ENCODE measurements at places on chromosomes 12 and 14.

GRCh38 chr12:116236148-116236731 is 41.3 kb downstream of the MED13L start:
- peak; percentile 39 for DNase-seq

DNA sequence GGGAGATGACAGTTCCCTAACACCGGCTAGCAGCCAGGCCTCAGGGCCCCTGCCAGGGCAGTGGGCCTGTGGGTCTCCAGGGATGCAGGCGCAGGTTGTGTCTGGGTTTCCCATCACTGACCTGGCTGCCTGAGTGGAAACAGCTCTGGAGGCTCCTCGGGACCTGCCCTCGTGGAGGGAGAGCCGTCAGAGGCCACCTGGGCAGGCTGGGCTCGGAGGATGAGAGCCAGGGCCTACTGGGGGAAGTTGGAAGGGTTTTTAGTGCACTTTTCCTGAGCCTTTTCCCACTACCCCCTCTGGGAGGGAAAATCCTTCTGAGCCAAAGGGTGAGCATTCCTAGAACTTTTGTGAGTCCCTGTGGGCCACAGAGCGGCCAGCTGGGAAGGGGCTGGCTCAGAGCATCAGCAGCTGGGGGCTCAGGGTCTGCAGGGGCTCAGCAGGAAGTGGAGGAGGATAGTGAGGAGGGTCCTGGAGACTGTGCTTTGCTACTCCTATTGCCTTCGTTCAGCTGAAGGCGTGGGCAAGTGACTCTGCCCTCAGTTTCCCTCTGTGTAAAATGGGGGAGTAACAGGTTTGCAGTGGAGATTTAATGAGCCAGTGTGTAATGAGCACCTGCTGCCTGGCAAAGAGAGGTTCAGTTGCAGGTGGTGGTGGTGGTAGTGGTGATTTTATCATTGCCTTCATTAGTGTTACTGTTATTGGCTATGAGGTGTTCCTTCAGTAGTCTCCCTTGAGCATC is 1.8 kb downstream of the SH2B3 start:
- no peak for DNase-seq

DNA sequence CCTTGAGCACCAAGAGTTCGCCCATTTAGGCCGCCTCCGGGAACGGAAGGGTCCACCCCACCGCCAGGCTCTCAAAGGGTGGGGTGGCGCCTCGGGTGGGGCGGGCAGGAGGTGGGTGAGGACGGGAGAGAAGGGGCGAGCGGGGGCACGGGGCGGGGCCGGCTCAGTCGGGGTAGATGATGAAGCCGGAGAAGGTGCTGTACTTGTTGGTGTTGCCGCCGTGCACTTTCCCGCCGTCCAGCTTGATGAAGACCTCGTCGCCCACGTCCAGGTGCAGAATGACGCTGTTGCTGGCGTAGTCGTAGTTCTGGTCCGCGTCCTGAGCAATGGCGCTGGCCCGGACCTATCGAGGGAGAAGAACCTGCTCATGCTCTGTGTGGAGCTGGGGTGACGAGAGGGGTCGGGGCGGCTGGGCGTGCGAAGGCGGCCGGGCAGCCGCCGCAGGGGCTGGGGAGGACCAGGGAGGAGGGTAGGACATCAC is 4.1 kb downstream of the C1QL4 start:
- no peak for DNase-seq

- peak; percentile 72 for DNase-seq
Observed at GRCh38 chr14:94665121-94665520, 52.9 kb downstream of the SERPINA3 start.

DNA sequence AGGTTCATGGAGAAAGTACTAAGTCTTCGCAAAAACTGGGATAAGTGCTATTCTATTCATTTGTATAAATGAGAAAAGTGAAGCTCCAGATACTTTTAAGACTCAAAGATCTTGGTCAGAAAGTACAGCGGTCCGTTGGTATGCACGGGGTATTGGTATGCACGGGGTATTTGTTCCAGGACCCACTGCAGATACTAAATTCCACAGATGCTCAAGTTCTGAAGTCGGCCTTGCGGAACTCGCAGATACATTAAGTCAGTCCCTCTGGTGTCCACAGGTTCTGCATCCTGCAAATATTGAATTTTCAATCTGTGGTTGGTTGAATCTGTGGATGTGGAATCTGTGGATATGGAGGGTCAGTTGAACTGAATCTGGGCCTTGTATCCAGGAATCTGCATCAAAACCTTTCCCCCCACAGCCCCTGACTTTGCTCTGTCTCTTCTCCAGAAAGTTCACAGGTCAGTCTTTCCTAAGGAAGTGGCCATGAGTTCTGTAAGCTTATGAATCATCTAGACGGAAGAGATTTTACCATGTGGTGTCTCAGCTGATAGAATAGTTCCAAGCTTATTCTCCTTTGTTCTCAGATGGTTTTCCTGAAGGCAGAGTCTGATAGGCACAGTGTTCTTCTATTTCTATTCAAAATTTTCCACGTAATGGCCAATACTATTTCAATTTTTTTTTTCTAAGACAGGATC is 274.7 kb downstream of the NEDD1 start:
- DNase-seq: no peak

DNA sequence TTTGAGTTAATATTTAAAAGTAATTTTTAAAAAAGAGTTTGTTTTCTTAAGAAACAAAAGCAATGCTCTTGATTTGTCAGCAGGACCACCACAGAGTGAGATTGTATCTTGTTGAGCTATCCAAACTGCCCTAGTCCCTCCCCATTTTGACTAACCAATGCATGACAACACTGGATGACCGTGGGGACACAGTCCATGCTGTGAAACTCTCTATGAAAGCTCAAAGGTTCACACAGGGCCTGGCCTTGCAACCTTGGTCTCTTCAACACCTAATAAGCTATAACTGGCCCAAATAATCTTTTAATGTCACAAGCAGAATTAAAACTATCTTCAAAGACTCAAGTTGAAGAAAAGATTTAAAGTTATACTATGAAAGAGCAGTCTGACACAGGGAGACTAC is 13.5 kb downstream of the ETFRF1 start:
- DNase-seq: no peak

GRCh38 chr12:104877103-104877705 is 80.9 kb downstream of the SLC41A2 start:
- peak; percentile 68 for DNase-seq

DNA sequence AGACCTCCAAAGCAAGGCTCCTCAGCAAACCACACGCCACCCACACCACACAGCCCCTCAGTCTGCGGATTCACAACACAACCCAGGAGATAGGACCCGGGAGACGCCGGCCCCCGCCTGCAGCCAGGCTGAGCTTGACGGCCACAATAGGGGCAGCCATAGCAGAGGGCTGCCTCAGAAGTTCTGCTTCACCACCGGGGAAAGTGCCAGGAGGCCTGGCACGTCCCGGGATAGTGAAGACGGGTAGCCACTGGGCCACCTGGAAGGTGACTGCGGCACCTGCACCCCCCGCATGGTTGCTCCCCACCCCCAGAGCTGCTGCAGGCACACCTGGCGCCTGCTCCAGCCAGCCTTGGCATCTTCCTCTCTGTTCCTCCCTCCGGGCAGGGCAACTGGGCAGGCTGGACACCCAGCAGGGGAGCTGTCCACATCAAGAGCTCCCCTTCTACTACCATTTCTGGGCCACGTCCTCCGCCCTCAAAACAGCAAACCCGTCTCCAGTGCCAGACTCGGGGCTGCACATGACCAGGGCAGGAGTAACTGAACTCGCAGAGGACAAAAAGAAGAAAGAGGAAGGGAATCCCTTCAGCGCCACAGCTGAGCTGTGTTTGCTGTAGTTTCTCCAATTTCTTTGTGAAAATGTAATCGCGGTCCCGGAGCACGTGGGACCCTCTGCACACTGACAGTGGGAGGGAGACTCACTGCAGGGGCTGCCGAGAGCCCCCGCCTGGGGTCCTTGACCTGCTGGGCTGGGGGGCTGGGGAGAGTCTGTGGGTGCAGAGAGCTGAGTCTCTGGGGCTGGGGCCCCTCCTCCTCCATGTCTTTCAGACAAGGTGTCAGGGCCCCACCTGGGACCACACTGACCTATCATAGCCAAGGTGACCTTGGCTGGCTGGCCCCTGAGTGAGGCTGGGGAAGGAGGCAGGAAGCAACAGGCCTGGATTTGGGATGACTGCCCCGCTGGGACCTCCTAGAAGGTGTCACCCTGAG is 74.2 kb upstream of the C14orf180 start:
- no peak for DNase-seq

DNA sequence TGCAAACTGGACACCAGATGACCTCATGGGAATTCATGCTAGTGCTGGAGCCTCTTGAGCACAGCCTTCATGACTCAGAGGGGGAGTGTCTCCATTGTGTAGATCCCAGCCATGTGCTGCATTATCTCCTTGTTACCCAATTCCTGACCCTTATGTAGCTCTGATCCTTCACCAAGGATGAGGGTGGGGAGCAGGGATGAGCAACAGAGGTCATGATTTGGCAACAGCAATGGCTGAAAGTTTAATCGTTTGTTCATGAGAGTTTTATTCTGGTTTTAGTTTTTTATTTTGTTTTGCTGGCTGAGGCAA is 9.5 kb upstream of the BDKRB1 start:
- DNase-seq: peak; percentile 92

DNA sequence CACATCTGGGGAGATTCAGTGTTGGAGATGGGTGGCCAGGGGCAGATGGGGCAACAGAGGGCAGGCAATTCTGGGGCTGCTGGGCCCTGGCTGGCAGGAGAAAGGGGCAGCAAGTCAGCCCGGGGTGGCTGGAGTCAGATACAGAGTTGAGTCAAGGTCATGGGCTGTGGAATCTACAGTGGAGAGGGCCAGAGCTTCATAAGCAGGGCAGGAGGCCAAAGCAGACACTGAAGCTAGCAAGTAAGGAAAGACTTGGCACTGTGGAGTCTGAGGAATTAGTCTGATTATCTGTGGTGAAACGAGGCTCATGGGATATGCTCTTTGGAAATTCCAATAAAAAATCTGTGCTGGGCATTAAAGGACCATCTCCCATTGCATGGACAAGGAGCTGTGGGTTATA is 95.5 kb downstream of the TMX1 start:
- peak; percentile 76 for DNase-seq

- DNase-seq: peak; percentile 78
Observed at GRCh38 chr14:101072945-101073597, 169.5 kb upstream of the RTL1 start.

GRCh38 chr14:42626986-42627385 is 1020.3 kb downstream of the LRFN5 start:
- no peak for DNase-seq

DNA sequence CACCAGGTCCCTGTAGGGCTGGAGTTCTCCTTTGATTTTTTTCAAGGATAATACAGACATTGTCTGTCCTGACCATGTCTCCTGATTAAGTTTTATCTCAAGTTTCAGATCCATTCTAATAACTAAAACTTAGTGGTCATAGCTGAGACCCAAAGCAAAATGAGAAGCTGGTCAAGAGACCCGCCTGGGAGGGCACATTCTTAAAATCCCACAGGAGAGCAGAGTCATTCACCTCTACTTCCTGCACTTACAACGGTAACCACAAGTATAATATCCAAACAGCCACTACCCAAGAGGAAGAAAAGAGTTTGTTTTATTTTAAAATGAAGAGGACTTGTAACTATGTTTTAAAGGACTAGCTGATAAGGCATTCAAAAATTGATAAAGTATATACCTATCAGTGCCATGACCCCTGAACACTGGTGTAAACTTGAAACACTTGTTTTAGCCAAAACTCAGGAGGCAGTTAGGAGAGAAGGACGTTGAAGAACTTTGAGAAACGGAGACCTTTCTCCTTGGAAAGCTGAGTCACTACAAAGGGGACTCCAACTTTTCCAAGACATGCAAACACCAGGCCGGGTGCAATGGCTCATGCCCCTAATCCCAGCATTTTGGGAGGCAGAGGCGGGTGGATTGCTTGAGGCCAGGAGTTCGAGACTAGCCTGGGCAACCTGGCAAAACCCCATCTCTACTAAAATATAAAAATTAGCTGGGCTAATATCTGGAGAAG is 478.2 kb downstream of the GLT1D1 start:
- no peak for DNase-seq

DNA sequence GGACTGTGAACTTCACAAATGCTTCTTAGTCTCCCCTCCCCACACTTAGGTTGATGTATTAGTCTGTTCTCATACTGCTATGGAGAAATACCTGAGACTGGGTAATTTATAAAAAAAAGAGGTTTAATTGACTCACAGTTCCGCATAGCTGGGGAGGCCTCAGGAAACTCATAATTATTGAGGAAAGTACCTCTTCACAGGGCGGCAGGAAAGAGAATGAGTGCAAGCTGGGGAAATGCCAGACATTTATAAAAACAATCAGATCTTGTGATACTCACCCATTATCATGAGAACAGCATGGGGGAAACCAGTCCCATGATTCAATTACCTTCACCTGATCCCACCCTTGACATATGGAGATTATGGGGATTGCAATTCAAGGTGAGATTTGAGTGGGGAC is 178.8 kb downstream of the SLC38A4 start:
- no peak for DNase-seq

- DNase-seq: no peak
Observed at GRCh38 chr14:90358359-90358758, 26.6 kb upstream of the NRDE2 start.

- no peak for DNase-seq
Observed at GRCh38 chr14:37185670-37186069, 12.1 kb upstream of the MIPOL1 start.

- DNase-seq: peak; percentile 55
Observed at GRCh38 chr12:10562306-10562933, 51.0 kb downstream of the MAGOHB start.

DNA sequence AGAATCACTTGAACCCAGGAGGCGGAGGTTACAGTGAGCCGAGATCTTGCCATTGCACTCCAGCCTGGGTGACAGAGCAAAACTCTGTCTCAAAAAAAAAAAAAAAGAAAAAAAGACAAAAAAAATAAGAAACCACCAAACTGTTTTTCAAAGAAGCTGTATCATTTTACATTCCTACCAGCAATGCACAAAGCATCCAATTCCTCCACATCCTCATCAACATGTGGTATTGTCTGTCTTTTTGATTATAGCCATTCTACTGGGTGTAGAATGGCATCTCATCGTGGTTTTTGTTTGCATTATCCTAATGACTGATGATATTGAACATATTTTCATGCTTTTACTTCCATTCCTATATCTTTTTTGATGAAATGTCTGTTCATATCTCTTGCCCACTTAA is 36.2 kb upstream of the GNG2 start:
- no peak for DNase-seq

DNA sequence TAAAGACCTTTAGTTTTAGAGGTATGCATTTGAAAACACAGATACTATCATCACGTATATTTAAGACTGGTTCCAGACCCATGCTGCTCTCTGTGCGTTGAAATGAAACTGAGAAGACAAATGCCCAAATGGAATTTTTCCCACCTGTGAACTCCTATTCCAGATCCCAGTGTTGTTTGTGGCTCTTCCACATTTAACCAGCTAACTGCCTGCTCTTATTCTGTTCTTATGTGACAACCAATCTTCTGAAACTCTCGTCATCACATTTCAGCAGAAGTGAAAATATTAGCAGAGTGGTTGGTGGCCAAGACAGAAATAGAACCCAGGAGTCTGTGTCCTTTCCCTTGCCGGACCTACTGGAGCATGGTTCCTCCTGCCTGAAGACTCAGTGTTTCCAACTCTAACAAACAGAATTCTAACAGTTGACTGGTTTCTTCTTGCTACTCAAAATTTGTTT is 460.2 kb downstream of the RAD51B start:
- no peak for DNase-seq

DNA sequence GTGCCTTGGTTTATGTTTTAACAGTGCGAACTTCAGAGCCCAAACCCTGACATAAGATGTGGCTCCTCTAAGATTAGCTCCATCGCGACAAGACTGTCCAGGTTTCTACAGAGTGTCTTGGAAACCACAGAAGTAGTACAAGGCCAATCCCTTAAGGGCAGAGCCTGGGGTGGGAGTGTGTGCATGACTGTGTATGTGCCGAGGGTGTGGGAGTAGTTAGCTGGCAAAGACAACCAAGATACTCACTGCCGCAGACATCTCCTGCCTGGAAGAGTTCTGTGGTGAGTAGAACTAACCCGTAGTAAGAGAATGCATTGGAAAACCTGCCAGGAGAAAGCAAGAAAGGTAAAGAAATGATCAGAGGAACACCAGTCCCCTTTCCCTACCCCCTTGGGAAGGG is 54.1 kb downstream of the DAO start:
- no peak for DNase-seq
